ENCODE measurements at places on chromosomes 16 and 17.

DNA sequence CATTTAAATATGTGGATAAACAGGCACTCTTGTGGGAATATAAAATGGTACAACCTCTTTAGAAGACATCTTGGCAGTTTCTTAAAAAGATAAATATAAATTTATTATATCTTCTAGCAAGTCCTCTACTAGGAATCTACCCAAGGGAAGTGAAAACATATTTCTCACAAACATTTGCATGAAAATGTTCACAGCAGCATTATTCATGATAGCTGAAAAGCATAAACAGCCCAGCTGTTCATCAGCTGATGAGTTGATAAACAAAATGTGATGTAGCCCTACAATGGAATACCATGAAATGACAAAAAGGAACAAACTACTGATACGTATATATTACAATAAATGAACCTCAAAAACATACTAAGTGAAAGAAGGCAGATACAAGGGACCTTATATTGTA, 12.0 kb downstream of the DGKE start:
- DNase-seq: no peak

GRCh38 chr17:59914274-59914854, 21.4 kb downstream of the RPS6KB1 start:
- DNase-seq: no peak

GRCh38 chr16:78504401-78504851, 405.0 kb downstream of the WWOX start:
- DNase-seq: no peak

DNA sequence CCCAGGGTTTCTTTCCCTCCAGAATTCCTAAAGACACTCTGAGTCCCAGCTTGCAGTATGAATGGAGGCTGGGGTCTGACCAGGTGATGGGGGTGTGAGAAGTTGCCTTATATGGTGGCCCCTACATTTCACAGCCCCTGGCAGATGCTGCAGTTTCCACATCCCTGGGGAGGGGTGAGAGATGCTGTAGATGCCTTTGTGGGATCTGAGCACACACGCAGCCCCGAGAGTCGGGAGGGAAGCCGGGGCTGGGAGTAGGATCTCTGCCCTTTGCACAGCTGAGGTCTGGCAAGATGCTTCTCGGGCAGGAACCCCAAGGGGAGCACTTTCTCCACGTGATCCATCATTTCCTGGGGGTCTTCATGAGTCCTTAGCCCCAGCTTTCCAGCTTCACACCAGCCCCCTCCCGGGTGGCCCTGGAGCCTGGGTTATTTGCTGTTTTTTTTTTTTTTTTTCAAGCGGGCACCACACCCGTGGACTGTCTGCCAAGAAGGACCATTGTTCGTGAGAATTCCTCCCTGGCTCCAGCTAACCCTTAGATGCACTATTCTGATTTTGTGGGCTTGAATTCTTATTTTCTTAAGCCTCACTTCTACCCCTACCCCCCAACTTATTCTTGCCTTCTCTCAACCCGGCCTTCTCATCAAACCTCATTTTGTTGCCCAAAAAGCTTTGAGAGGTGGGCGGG, 50.6 kb downstream of the NTN1 start:
- no peak for DNase-seq

DNA sequence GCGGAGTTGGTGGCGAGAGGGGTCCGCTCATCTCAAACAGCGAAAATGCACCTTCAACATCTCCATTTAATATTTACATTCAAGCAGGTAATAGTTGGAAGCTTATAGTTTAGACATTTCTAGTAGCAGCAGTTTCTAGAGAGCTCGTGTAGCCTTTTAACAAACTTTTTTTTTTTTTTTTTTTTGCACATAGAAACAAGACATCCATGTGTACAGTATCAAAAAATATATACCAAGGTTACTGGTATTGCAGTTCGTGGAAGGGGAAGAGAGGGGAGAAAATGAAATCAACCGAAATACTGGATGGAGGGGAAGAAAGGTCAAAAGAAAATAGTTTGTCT, 6.2 kb downstream of the CBX4 start:
- no peak for DNase-seq

DNA sequence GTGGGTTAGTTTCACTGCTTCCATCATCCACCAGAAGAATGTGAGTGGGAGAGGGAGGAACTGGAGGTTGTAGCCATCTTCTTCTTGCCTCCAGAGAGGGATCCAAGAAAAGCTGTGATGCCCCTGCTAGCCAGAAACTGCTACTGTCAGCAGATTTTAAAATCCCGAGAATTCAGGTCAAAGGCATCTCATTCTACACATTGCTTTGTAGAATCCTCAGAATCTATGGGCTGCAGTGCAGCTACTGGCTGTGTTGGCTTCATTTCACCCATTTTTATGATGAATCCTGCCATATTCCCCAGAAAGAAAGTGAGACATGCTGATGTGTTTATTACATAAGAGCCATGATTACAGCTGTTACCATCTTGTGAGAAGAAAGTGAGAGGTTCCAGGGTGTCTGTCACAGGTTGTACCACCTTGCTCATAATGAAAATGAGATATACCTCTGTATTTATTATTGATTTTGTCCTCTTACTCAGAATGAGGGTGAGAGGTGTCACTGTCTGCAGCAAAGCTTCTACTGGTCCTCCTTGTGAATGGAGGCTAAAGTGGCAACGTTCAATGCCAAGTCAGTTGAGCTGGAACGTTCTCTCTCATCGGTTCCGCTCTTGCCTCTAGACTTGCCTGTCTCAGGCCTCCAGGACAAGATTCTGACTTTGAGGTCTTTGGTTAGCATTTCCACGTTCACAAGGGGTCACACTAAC, 50.1 kb upstream of the MYH10 start:
- DNase-seq: no peak

DNA sequence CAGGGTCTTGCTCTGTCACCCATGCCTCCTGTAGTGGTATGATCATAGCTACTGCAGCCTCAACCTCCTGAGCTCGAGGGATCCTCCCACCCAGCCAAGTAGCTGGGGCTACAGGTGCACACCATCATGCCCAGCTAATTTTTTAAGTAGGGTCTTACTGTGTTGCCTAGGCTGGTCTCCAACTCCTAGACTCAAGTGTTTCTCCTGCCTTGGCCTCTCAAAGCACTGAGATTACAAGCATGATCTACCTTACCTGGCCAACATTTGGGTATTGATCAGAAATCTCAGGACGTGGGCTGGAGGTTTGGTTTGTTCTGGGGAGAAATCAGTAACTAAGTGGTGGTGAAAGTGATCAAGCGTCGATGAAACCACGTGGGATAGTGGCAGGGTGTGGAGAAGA, 4.1 kb downstream of the CHD9 start:
- DNase-seq: no peak

GRCh38 chr17:44444735-44445105, 55.3 kb upstream of the ITGA2B start:
- no peak for DNase-seq

GRCh38 chr16:84614073-84614459, 3.8 kb downstream of the COTL1 start:
- DNase-seq: no peak

DNA sequence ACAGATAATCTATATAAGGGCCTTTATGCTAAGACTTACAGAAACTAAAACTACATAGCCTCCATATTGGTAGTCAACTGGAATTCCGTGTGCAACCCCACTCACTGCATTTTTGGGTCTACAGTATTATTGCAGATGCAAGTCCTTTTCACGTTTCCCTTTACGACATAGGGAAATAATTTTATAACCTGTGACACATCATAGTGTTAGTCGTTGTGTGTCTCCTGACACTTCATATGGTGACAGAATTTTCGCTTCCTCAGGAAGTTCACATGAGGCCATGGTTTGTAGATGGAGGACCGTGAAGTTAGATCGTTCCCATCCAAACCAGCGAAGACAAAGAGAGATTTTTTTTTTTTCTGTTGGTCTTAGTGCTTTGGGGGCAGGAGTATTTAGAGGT, 15.7 kb upstream of the MRC2 start:
- DNase-seq: no peak

DNA sequence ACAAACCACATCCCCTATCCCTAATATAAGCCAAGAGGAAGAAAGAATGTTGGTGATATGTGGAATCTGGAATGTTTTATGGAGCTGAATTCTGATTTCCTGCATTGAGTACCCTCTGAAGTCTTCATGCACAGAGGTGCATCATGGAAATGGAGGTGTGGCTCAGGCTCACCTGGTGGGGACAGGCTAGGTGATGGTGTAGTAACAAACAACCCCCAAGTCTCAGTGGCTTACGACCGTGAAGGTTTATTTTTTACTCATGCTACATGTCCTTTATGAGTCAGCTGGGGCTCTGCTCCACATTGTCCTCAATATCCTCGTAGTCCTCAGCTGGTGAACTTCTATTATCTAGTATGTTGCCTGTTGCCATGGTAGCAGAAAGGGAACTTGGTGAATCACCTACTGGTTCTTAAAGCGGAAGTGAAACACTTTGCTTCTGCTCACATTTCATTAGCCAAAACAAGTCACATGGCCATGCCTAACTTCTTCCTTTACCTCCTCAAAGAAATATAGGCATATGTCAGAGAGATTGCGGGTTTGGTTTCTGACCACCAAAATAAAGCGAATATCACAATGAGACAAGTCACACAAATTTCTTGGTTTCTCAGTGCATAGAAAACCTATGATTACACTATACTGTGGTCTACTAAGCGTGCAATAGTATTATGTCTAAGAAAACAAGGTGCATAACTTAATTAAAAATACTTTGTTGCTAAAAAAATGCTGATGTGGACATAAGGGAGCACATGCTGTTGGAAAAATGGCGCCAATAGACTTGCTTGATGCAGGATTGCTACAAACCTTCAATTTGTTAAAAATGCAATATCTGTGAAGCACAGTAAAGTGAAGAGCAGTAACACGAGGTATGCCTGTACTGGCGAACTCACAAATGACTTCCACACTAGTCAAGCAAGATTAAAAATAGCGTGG, at the start of gene PMFBP1:
Gene PMFBP1 (minus strand): TSS at position 51 of the 930 bp plus-strand sequence. CDS start 947 bp downstream, outside the sequence.
- DNase-seq: no peak

DNA sequence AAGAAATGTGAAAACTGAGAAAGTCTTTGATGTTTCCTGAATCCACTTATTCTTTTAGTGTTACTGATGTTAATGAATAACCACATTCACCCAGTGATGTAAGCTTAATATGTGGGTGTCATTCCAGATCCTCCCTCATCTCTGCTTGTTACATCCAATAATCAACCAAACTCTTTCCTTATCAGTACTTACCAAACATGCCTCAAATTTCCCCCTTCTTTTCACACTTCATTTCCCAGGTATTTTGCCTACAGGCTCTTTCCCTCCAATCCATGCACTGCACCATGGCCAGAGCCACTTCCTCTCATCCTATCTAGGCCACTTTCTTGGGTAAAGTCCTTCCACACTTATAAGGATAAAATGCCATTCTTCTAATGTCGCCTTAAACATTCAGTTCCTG, 451.5 kb downstream of the NPIPA7 start:
- no peak for DNase-seq

DNA sequence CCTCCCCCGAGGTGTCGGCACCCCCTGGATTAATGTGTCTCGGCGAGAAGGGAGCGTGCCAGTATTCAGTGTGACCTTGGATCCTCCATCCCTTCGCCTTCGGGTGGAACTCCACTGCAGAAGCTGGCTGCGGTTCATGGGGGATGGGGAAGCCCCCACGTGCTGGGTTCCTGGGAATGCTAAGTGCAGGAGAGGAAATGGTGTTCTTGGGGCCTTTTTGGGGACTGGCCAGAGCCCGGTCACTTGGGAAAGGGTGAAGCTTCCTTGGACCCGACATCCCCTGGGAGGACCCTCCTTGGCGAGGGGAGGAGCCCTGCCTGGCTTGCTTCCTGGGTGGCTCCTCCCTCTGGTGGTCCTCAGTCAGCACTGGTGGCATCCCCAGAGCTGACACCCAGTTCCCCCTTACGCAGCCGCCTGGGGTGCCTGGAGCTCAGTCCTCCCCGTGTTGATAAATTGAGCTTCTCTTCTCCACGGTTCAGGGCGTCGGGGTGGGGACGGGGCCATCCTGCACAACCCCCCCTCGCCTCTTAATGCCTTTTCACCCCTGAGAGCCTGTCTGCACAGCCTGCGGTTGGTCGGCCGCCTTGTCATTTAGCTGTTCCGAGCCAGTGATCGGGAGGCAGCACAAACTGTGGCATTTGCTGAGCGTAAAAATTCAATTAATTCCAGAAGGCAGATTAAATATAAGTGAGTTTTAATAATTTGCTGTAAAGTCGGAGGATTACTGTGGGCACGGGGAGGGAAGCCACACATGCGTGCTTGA, 30.7 kb upstream of the GSE1 start:
- DNase-seq: no peak

- peak; percentile 66 for DNase-seq
Observed at GRCh38 chr16:89315791-89316581, 98.5 kb downstream of the ZNF778 start.

DNA sequence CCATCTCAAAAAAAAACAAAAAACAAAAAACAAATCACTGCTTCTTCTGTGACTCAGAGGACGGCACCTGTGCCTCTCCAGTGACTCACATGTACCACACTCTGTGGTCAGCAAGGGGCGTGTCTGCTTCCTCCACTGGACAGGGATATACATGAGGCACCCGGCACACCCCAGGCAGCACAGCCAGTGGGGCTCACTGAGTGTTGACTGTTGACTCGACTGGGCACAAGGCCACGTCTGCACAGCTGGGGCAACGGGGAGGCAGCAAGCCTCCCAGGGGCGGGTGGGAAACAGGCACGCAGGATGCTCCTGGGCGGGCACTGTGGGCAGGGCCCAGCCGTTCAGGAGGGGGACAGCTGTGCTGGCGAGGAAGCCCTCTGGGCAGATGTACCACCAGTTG, 64.1 kb downstream of the TIMM22 start:
- DNase-seq: no peak

DNA sequence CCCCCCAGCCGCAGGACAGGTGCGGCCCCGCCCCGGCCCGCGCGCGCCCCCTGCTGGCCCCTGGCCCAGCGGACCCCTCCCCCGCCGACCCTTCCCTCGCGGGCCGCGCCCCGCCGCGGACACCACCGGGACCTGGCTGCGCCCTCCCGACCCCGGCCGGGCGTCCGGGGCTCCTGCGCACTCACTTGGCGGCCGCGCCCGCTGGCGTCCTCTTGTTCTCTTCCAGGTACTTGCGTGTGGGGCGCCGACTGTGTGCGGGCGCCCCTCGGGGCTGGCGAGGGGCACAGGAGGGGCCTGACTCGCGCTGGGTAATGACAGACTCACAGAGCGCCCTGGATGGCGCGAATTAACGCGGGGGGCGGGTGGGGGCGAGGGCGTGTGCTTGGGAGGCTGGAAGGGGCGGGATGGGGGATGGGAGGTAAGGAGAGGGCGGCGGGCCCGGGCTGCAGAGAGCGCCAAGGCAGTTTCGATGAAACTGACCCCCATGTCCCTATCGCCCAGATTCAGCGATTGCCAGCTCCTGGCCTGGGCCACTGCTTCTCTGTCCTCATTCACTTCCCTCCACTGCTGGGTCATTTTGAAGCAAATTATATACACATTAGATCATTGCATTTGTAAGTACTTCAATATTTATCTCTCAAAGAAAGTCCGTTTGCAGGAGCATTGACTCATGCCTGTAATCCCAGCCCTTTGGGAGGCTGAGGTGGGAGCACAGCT, 445 bp upstream of the DBNDD1 start:
- DNase-seq: peak; percentile 45

DNA sequence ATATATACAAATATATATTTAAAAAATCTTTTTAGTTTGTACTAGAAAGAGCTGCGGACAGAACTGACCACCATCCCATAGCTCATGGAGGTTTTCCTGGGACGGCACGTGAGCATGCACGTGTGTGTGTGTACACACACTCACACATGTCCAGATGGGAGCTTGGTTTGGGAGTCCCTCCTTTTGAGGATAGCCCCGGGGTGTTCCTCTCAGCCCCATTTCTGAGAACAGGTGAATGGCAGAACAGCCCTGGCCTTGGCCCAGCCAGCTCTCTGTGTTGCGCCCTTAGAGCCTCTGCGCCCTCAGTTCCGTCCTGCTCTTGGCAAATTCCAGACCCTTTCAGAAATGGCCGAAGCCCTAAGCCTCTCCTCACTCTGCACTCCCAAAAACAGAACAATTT, 70.1 kb downstream of the AMFR start:
- DNase-seq: no peak
